Amniotic epithelial cell (primary cell): ENCODE measurements at places on chromosomes 6 and 20.

GRCh38 chr6:13544454-13545186 lies 29.8 kb upstream of the SIRT5 start:
- no peak for DNase-seq

- DNase-seq: no peak
Observed at GRCh38 chr6:149464411-149464810, 20.4 kb downstream of the ZC3H12D start.

GRCh38 chr20:44284032-44284431 lies 27.0 kb downstream of the FITM2 start:
- no peak for DNase-seq

DNA sequence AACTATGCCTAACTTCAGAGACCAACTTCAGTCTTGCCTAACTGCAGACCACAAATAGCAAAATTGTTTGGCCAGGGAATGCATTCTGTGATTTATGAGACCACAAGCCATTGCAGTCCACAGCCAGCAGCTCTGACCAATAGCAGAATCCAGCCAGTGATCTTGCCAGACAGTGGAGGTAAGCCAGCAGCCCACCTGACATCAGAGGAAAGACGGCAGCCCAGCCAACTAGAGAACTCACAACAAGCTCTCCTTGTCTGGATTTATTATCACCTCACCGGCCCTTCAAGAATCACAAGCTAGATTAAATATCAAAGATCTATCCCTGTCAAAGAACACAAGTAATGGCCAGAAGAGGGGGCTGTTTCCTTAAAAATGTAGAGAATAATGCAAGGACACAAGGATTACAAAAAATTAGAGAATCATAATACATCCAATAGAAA lies 66.5 kb upstream of the SLC35F1 start:
- DNase-seq: peak; percentile 84

GRCh38 chr6:36487698-36488097 lies 44.9 kb downstream of the KCTD20 start:
- peak; percentile 23 for DNase-seq

DNA sequence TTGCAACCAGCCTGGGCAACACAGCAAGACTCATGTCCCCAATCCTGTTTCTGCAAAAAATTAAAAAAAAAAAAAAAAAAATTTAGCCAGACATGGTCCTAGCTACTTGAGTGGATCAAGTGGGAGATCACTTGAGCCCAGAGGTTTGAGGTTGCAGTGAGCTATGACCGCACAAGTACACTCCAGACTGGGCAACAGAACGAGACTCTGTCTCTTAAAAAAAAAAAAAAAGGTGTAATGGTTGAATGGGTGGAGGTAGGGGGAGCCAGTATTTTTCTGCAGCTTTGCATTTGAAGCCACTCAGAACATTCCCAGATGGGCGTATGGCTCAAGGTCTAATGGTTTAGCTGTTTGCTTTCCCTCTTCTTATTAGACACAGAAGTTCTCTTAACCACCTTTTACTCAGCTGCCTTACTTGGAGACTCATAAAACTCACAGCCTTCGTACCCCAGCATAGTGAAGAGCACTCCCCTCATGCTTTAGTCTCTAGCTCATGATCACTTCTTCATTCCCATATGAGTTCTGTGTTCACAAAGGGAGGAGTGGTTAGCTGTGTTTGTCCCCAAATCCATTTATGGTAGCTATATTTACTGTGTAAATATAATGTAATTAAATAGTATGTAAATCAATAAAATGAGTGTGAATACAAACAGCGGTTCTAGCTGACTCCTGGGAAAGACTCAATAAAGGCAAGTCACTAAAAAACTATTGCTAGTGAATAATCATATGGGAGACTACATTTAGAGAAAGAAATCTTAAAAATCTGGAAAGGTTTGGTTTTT lies 9.0 kb downstream of the FKBP1A start:
- no peak for DNase-seq

DNA sequence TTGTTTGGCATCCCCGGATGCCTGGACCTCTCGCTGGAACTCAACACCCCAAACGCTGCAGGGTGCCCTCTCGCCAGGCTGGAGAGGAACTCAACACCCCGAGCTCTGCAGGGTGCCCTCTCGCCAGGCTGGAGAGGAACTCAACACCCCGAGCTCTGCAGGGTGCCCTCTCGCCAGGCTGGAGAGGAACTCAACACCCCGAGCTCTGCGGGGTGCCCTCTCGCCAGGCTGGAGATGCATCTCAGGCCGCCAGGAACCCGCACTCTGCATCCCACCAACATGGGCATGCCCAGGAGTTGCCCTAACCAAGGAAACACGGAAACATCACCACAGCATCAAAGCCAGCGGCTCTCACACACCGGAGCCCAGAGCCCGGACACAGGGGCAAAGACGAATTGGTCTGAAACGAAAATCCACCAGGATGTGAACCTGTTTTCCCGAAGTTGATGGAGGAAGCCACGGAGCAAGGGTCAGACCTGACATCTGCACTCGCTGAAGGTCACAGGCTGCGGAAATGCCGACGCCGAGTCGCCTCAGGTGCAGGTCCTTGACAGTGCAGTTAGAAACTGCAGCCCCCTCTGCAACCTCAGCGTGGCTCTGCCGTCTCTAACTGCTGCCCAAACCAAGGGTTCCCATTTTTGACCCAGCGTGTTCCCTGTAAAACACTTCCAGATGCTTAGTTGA lies 37.5 kb downstream of the DLL1 start:
- no peak for DNase-seq
